ENCODE measurements at places on chromosomes 6 and 20. TPM values are rescaled to one million over a fixed set of nuclear protein-coding genes. Genes with fewer than 3 reads are reported as not detected.

DNA sequence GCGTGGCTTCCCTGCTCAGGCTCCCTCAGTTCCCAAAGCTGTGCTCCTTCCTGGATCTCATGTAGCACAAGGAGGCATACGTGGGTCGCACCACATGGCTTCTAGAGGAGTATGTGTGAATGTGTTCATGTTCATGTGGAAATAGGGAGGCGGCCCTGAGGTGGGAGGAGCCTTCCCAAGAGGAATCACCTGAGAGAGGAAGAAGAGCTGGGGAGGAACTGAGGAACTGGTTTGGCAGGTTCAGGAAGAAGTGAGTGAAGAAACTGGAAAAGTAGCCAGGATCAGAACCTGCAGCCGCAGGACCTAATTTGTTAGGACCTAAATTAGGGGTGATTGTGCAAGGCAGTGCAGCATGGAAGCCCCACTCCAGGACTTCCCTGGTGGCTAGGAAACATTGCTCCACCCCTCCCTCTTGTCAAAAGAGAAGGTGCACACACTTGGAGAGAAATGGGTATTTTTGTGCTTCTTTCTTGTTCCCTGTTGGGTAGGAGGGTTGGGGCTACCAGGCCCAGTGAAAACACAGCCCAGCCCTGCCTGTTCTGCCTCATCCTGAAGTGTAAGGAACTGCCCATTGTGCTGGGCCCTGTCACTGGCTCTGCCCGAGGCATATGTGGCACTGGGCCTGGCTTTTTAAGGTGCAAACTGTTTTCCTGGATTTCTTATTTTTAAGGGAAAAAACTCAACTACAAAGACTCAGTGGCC, 20.7 kb downstream of the SYNJ2 start:
- peak; percentile 79 for DNase-seq

PI3 gene
- total RNA-seq = 175 TPM

IP6K3 gene
- total RNA-seq = not detected

TREM1 gene
- 0.98 TPM for total RNA-seq

GRCh38 chr6:36345681-36346466, 9.2 kb upstream of the BNIP5 start:
- no peak for DNase-seq

DNA sequence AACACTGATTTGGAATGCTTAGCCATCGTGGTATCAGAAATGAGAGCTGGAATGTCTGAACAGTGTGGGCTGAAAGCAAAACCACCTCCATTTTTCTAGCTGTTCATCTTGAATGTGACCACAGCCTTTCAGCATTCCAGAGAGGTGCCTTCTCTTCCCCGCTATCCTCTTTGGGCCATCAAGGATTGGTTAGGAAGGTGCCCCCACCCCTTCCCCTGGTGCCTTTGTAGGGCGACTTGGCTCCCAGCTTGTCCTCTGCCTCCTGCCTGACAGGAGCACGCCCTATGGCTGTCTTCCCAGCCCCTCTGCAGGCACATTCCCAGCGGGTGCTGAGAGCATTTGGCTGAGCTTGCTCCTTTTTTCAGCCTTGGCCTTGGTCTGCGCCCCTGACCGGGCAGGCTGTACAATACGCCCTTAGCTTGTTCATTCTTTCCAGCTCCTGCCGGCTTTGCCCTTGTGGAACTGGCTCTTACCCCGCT, 97.5 kb downstream of the ARMC2 start:
- no peak for DNase-seq

GMPR gene
- 5.0 TPM for total RNA-seq

- DNase-seq = no peak
Measured at GRCh38 chr6:16872543-16873235, 111.4 kb upstream of the ATXN1 start.

GRCh38 chr6:100806296-100806695, 74.8 kb downstream of the ASCC3 start:
- DNase-seq = no peak

DNA sequence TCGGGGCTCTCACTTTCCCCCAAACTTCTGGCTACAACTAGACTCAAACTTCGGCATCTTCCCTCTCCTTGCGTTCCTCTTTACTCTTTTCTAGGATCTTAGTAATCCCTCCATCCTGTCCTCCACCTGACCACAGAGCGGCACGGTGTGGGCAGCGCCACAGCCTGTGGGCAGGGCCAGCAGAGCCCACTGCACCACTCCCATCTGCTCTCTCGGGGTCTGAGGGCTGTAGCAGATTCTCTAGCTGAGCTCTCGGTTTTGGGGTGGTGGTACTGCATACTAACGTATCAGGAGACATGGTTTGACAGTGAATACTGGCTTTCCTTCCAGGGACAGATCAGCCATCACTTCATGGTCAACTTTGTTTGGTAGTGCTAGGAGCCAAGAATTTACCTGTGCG, 57.4 kb downstream of the EZR start:
- no peak for DNase-seq

- no peak for DNase-seq
Measured at GRCh38 chr20:49668181-49668877, 45.3 kb downstream of the B4GALT5 start.

DNA sequence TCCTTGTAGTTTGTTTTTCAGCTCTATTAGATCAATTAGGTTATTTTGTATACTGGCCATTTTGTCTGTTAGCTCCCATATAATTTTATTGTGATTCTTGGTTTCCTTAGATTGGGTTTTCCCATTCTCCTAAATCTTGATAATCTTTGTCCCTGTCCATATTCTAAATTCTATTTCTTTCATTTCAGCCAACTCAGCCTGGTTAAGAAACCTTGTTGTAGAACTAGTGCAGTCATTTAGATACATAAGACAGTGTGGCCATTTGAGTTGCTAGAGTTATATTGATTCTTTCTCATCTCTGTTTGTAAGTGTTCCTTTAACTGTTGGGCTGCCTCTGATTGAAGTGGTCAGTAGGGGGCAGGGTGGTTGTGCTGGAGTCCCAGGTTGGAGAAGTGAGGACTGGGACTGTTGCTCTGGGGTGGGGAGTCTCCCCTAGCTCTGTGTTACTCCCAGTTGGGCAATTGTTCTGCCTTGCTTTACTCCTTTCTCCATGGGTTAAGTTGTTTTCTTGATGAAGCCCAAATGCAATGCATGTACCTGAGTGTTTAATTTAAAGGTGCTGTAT, 98.8 kb upstream of the NRN1 start:
- DNase-seq = no peak

DNA sequence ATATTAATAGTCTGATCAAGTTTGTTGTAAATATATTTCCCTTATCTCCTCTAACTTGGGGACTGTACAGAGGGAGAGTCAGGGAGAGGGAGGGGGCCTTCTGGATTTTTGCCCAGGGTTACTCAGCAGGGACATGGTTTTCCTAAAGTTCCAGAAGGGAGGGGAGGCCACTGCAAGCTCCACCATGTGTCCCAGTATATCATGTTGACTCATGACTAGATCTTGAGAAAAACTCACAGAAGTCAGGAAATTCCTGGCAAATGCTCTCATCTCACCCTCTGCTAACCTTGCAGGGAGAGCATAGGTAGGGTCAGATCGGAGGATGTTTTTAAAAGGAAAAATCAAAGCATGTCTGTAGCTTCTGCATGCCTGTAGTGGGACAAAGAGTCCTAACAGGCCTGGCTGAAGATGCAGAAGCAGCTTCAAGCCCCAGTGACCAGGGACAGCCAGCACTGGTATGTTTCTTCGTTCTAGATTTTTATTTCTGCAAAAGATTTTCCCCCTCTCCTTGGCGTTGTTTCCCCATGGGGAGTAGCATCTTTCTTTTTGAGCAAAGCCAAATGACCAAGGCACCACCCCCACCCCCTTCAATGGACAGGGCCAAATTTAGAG, 272.9 kb upstream of the SUPT3H start:
- peak; percentile 96 for DNase-seq

CGAS gene
- 19.4 TPM for total RNA-seq

GRCh38 chr6:14095437-14095836, 22.1 kb upstream of the CD83 start:
- no peak for DNase-seq

CST1 gene
- 0.92 TPM for total RNA-seq

TTK gene
- 39.0 TPM for total RNA-seq

COQ3 gene
- 6.7 TPM for total RNA-seq

PPP1R3G gene
- total RNA-seq = 3.2 TPM

DNA sequence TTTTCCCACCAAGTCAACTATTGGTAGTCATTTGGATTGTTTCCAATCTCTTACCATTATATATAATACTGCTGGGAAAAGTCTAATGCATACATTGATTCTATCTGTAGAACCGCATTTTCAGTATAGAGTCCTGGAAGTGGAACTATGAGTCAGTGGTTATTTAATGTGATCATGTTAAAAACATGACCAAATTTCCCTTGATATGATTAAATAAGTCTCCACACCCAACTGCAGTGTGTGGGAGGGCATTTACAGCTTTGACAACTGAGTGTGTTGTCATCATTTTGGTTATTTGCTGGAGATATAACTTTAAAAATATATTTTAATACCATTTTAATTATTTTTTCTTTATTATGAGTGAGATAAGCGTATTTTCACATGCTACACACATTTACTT, 1027.6 kb downstream of the EYS start:
- peak; percentile 69 for DNase-seq

- DNase-seq = no peak
Measured at GRCh38 chr6:166284640-166285039, 23.6 kb downstream of the PRR18 start.

GRCh38 chr6:119676230-119676629, 326.7 kb upstream of the MAN1A1 start:
- DNase-seq = no peak

DNA sequence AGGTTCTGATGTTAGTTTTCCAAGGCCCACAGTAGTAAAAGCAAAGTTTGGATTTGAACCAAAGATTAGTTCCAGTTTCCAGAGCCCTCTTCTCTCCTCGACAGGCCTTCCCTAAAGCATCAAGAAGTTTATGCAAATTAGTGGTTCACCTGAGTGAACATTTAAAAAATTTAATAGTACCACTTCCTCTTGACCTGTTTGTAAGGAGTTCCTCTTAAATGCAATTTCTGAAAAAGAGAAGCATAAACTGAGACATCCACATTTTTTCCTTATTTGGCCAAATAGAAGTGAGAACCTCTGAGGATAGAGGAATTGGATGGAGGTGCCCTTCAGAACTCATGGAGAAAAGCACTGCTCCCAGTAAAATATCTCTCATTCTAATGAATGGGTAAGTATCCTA, 1.2 kb upstream of the DSE start:
- DNase-seq = no peak

DNA sequence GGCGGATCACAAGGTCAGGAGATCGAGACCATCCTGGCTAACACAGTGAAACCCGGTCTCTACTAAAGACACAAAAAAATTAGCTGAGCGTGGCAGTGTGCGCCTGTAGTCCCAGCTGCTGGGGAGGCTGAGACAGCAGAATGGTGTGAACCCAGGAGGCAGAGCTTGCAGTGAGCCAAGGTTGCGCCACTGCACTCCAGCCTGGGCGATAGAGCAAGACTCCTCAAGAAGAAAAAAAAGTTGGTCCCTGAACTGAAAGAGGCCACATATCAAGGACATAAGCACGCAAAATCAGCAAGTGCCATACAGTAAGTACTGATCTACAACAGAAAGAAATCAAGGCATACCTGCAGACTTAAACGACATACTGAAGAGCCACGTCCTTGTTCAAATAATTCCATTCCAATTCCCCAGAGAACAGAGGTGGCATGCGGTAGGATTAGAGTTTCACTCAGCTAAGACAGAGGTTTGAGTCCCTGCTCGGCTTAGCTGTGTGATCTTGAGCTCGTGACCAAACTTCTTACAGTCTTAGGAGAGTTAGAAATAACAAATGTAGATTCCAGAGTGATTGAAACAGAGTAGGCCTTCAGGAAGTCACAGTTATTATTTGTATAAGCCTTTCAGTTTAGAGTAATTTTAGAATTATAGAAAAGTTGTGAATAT, 29.2 kb downstream of the B4GALT5 start:
- no peak for DNase-seq

DNA sequence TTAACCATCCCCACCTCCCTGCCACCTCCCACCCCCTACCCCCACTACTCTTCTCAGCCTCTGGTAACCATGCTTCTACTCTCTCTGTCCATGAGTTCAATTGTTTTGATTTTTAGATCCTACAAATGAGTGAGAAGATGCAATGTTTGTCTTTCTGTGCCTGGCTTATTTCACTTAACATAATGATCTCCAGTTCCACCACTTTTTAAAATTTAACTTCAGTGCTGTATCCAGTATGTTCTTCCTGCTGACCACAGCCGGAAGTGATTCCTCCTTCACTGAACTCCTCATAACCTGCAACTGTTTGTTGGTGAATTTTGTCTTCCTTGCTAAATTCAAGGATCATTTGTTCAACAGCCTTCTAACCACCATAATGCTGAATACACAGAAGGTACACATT, 3.9 kb downstream of the MAP7 start:
- no peak for DNase-seq

MCHR2 gene
- total RNA-seq = not detected

DNA sequence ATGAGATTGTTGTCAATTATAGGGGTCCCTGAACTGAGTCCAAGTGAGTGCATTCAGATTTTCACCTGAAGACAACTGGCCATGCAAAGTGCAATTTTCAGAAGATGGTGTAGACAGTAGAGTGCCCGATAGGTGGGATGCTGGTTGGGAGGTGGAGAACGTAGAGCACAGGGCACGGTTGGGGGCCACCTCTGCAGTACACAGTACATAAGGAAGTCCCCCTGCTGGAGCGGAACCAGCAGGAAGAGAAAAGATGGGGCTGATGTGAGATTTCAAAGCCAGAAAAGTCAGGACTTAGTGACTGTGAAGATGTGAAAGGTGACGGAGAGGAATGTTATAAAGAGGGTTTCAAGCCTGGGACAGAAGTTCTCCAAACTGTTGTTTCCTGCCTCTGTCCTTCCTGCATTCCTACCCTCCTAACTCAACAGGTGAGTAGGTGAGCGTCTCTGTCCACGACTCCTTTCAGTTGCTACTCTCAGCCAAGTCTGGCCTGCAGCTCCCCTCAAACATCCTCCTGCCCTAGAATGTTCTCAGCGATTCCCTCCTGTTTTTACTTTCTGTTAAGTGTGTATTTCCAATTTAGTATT, 330.8 kb downstream of the PRL start:
- DNase-seq = no peak

DNA sequence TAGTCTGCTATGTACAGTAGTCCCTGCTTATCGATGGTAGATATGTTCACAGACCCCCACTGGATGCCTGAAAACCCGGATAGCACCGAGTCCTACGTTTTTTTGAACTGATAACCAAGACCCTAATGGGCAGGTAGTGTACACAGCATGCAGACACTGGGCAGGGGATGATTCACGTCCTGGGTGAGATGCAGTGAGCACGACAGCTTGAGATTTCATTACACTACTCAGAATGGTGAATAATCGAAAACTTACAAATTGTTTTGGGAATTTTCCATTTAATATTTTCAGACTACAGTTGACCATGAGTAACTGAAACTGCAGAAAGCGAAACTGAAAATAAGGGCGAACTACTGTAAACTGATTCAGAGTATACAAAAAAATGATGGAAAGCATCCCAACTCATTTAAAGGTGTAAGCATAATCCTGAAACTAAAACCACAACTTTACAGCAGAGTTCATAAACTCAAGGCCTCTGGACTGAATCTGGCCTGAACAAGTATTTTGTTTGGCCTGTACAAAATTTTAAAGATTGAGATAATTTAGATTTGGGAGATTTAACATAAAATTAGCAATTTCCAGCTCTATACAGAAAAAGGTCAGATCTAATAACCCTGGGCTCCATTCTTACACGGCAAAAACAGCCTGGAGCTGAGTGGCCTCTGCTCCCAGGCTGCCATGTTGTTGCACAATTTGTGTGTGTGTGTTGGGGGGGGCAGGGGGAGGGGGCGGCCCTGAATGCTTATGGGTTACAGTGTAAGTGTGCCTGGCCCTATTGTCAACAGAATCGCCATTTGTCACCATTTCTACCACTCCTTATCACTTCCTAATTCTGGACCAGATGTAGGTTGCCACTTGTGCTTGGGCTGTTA, 34.9 kb downstream of the RNF24 start:
- peak; percentile 53 for DNase-seq
